NCI-H187 treated with DMSO at 0.1 percent for 48 hours (cell line): ENCODE measurements at places on chromosomes 3 and 15.

GRCh38 chr3:187735383-187735782 lies 9.9 kb downstream of the BCL6 start:
- DNase-seq: no peak

- no peak for DNase-seq
These were observed 918.8 kb upstream of the CFAP20DC start for GRCh38 chr3:59968513-59969045.

GRCh38 chr3:128011140-128011539 lies 41.1 kb upstream of the SEC61A1 start:
- peak; percentile 50 for DNase-seq

- no peak for DNase-seq
These were observed 193.1 kb downstream of the NR1D2 start for GRCh38 chr3:24137958-24138875.

DNA sequence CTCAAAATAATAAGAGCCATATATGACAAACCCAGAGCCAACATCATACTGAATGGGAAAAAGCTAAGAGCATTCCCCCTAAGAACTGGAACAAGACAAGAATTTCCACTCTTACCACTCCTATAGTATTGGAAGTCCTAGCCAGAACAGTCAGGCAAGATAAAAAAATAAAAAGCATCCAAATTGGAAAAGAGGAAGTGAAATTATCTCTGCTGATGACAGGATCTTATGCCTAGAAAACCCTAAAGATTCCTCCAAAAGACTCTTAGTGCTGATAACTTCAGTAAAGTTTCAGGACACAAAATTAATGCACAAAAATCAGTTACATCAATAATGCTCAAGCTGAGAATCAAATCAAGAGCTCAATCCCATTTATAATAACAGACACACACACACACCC lies 45.9 kb upstream of the SLC2A2 start:
- no peak for DNase-seq

- DNase-seq: no peak
These were observed 50.0 kb downstream of the NMNAT3 start for GRCh38 chr3:139627759-139628158.

DNA sequence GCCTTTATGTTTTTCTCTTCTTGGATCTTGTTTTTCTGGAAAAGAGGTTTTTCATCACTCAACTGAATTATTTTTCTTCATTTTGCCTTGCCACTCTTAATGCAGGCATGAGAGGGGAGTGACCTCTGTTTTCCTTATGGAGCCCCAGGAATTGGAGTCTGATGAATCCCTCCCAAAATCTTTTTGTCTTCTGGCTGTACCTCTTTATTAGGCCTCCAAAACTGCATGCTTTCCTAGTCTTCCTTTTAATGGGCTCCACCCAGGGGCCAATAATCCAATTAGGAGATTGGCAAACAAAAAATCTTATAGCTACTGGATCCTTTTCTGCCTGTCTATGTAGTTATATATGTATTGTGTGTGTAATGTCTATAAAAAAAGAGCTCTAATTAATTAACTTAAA lies 192.4 kb upstream of the PEX5L start:
- no peak for DNase-seq

DNA sequence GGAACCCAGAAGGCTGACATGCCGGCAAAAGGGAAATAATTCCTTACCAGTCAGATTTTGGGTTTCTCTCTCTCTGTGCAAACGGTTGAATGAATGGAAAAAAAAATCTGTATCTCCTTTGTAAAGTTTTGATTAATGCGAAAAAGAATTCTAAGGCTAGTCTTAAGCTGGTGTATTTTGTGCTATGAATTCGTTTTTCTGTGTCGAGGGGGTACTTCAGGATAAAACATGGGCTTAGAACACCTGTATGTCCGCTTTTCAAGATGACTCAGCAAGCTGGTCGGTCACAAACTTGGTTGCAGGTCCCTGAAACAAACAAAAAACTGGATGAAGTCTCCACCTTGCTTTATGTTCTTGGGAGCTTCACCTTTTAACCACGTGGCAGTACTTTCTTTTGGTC lies 28.5 kb downstream of the IGDCC3 start:
- DNase-seq: no peak

- DNase-seq: no peak
These were observed 10.1 kb upstream of the FSTL1 start for GRCh38 chr3:120460862-120461261.

DNA sequence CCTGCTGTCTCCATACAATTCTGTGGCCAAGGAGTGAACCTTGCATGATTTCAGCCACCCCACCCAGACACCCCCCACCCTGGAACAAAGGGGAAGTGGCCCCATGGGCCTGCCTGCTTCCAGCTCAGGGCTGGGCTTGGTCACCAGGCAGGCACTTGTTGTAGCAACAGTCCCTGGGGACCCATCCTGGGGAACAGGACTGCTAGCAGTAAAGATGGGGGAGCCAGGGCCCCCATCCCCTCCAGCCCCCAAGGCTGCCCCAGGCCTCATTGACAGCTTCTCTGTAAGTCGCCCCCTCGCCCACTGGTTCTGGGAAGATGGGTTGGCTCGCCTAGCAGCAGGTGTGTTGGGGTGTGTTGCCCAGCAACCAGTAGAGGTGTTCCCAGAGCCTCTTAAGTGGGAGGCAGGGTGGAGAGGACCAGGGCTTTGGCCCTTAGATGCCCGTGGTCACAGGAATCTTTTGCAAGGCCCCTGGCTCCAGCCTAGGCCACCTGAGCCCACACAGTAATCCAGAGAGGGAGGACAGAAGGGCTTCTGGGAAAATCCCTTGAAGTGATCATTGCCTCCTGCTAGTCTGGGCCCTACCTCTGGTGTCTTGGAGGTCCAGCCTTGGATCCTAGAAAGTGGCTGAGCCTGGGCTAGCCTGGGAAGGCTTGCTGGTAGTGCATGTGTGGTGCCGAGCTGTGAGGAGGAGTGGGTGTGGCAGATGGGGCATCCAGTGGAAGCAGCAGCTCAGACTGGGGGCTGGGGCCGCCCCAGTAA lies 48.9 kb downstream of the CYP11A1 start:
- DNase-seq: peak; percentile 47

GRCh38 chr3:127377801-127378655 lies 90.2 kb upstream of the PRR20G start:
- DNase-seq: no peak

DNA sequence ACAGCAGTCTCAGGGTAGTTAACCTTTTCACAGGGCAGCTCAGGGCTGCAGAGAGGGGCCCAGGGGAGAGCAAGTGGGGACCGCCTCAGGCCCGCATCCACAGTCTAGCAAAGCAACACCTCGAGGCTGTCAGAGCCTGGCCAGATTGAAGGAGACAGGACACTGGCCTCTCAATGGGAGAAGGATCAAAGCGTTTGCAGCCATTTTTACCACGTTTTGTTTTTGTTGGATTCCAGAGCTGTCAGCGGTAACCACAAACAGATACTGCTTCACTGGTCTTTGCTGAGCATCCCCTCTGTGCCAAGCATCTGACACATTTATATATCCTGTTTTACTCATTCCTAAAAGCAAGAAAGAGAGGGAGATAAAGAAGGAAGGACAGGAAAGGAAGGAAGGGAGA lies 153.8 kb downstream of the SHQ1 start:
- DNase-seq: no peak

DNA sequence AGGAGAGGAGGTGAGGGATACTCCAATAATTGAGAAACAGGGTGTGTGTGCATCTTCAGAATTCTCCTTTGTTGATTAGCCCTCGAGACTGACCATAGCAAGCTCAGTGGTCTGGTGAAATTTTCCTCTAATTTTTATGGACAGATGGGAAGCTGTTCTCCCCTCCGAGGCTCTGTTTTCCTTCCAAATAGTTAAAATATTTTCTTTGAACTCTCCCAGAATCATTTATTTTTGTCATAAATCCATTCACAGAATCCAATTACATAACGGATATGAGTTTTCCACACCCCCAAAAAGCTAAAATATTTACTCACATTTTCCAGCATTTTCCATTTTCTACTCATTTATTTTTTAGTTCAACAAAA lies 36.5 kb downstream of the QTRT2 start:
- no peak for DNase-seq

- DNase-seq: no peak
These were observed 22.0 kb downstream of the KIF9 start for GRCh38 chr3:47260605-47261004.

GRCh38 chr3:34650131-34650530 lies 851.7 kb downstream of the PDCD6IP start:
- DNase-seq: no peak

DNA sequence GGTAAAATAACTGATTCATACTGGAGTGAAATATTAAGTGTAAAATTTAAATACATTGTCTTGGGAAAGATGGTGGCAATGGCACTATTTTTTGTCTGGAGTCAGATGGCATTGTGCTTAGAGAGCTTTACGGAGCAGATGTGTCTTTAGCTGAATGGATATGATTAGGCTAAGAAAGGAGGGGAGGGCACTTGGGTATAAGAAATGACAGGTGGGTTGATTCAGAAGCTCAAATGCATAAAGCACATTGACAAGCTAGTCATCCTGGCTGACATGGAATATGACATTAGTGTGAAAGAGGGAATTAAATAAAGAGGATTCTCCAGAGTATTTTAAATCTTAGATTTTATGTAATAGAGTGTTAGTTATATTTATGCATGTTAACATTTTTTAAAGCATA lies 570.1 kb upstream of the CBLB start:
- DNase-seq: no peak

- peak; percentile 2 for DNase-seq
These were observed 33.9 kb downstream of the PFN2 start for GRCh38 chr3:149936812-149937230.

- peak; percentile 12 for DNase-seq
These were observed 67.6 kb upstream of the HACD2 start for GRCh38 chr3:123652342-123652984.

DNA sequence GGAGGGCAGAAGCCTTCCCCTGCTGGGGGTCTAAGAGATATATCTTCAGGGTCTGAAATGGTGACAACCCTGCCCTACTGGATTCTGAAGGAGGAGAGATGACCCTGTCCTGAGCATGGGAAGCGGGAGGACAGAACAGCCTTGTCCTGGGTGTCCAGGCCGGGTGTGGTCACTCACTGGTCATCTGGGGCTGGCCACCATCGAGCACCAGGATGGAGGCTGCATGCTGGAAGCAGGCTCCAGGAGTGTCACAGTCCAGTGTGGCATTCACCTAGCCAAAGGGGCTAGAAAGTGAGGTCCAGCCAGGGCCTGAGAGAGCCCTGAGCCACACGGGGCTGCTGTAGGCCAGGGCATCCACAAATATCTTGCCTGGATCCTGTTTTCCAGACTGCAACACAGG lies 5.2 kb downstream of the CDHR4 start:
- DNase-seq: no peak

DNA sequence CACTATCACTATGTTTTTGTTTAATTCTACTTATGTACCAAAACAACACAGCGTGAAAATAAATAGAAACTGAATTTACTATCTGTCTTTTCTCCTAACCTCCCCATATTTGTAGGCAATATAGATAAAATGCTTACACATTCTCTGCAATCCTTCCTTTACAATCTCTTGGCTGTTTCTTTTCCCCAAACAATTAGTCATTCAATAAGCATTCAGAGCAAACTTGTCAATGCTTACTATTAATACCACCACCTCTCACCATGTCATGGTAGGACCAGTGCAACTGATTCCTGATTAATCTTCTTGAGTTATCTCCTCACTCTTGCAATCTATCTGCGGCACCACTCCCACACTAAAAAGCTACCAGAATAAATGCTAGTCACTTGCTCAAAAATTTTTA lies 74.0 kb upstream of the TTBK2 start:
- DNase-seq: no peak

GRCh38 chr3:107600780-107601179 lies 78.0 kb downstream of the BBX start:
- DNase-seq: no peak

- no peak for DNase-seq
These were observed 27.9 kb downstream of the MCTP2 start for GRCh38 chr15:94259121-94259751.

DNA sequence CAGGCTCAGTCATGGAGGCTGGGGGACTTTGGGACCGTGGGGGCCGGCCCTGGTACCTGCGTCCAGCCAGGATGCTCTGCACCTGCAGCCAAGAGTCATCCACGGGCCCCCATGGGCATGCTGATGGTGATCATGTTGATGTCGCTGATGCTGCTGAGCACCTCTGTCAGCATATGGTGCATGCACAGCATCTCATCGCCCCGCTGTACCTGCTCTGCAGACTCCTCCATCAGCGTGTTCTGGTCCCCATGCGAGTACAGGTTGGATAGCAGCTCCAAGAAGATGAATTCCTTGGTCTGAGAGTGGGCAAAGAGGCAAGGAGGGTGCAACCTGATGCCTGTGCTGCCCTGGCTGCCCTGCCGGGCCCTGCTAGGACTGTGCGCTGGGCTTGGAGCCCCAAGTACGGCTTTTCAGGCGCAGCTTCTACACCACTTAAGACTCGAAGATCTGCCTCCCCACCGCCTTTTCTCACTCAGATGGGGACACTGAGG lies 7.2 kb downstream of the RPS17 start:
- DNase-seq: no peak

- no peak for DNase-seq
These were observed at the start of gene FAM81A for GRCh38 chr15:59437817-59438624. TSS of gene FAM81A (plus strand) at chr15:59438186. CDS start at chr15:59458627, 20,441 bp downstream.

DNA sequence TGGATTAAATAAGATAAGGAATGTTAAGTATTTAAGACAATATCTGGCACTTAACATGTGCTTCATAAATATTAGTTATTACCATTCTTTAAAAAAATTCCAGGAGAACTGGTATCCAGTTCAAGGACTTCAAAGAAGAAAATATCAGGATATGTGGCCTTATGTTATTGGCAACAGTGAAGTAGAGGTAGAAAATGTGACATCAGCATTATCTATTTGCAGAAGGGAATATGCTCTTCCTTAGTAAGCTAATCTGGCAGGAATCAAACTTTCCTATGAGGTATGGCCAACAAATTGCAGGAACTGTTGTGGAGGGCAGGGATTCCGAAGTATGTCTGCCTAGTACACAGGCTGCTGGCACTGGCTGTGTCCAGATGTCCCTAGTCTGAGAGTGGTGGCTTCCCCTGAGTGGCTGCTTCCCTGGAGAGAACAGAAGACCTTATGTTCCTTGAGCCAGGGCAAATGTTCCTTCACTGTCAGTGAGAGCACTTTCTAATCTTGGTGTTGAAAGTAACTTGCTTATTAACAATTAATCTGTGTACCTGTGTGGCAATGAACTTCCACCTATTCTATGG lies 351.7 kb upstream of the THRB start:
- no peak for DNase-seq

- no peak for DNase-seq
These were observed 382.9 kb upstream of the MCTP2 start for GRCh38 chr15:93848490-93848889.

GRCh38 chr3:127448671-127449070 lies 141.9 kb downstream of the TPRA1 start:
- DNase-seq: no peak

- DNase-seq: no peak
These were observed 8.5 kb upstream of the SLC25A36 start for GRCh38 chr3:140933109-140933508.

GRCh38 chr15:24746094-24746493 lies 70.5 kb downstream of the NPAP1 start:
- DNase-seq: no peak

GRCh38 chr3:85251766-85252165 lies 293.0 kb downstream of the CADM2 start:
- peak; percentile 36 for DNase-seq
